GM04504 (cell line): ENCODE measurements at places on chromosomes 5 and 9.
A peak's percentile ranks its signal among the peaks of the same experiment; 100 is the strongest.

DNA sequence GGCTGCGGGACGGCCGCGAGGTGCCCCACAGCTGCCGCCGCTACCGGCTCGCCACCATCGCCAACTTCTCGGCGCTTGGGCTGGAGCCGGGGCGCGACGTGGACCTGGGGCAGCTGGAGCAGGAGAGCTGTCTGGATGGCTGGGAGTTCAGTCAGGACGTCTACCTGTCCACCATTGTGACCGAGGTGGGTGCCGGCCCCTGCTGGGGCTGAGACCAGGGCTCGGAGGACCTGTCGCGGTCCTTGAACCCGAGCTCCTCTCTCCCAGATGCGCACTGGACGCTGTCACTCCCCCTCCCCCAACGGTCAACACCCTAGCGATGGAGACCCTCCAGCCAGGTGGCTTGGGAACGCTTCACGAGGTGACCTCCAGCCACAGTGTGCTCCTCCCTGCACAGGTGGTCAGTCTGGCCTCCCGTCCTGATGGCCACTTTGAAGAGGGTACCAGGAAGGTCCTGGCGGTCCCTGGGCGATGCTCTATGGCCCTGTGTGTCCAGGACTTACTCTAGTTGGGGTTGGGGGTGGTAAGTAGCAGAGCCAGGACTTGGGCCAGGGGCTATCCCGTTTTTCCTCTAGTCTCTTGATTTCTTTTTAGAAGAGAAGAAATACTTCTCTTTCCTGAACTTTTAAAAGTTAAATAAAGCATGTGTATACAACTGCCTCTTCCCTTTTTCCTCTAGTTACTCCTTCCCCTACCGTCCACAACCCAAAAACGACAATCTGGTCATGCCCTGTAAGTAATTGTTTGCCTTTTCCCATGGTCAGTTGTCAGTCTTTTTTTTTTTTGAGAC is 866 bp downstream of the SLC22A5 start:
- DNase-seq = no peak

- peak; percentile 61 for DNase-seq
Observed at GRCh38 chr5:138953387-138954256, 78.5 kb upstream of the LRRTM2 start.

DNA sequence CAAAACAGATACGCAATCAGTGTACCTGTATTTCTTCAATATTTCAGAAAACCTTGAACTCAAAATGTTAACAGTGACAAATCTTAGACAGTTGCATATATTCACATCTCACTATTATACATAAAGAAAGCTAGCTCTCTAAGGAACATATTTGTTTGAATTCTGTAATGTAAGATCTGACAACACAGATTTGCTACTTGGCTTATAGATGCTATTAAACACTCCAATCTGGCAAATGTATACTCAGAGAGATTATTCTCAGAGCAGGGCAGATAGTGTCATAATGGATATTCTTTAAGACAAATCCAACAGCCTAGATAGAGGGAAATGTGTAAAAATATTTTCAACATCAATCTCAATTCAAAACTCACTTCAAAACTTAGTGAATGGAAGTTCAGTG is 794.5 kb upstream of the CDH9 start:
- no peak for DNase-seq

DNA sequence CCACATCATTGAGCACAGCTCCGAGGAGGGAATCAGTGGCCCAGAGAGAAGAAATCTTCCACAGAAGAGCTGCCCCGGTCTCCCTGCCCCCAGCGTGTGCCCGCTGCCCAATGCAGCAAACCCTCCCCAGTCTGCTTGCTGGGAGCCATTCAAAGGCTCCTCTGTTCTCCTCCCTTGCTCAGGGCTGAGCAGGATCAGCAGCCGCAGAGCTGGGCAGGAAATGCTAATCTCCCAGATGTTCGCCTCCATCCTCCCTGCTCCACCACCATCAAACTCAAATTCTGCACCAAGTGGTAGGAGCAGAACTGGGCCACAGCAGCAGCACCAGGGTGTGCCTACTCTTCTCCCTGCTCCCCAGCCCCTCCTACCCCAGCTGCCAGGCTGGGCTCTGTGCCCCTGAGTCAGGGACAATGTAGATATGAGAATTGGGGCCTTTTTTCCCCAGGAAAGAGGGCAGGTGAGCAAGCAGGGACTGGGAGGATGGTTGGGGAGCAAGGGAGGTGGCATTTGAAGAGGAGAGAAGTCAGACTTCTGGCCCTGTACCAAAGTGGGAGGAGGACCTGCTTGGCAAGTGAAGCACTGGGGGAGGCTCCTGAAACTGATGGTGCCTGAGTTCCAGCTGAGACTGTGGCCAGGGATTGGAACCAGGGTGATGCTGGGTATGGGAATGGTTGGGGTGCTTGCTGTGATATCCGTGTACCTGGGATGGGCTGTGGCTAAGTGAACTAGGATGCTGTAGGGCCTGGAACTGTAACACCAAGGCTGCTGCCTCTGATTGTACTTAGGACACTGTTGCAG is 1.9 kb upstream of the PCDH1 start:
- DNase-seq = no peak

DNA sequence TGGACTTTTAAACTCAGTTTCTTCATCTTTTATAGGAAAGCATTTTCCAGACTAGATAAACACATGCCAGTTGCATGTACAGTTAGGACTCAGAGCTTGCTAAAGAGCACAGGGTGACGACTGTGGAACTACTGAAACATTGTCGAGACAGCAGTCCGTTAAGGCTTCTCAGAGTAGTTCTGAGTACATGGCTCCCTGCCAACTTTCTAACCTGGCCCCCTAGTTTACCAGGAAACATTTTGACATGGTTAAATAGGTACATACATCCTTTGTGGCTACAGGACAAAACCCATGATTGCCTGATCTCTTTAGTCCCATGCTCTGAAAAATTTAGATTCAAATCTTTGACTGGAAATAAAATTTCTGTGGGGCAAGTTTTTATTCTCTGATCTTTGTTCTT is 129.7 kb downstream of the SLF1 start:
- no peak for DNase-seq

DNA sequence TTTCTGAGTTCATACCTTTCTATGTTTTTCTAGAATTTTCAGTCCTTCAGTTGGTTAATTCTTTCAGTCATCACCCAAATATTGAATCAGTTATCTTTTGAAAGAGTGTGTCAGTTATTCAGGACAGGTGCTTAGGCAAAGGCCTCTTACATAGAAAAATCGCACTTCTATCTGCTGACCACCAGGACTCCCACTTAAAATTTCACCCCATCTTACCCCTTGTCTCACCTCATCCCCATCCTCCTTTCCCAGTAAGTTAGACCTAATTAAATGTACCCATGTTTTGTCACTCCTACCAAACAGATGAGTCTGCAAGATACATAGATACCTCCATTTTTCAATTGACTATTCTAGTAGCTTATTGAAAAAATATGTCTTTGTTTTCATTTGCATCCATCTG is 159.9 kb upstream of the PIK3R1 start:
- DNase-seq = no peak

- no peak for DNase-seq
Observed at GRCh38 chr5:9567039-9567438, 21.2 kb upstream of the SEMA5A start.

GRCh38 chr9:86046930-86047341 is 52.4 kb downstream of the GOLM1 start:
- no peak for DNase-seq
